ENCODE measurements at places on chromosomes 7 and 10.

DNA sequence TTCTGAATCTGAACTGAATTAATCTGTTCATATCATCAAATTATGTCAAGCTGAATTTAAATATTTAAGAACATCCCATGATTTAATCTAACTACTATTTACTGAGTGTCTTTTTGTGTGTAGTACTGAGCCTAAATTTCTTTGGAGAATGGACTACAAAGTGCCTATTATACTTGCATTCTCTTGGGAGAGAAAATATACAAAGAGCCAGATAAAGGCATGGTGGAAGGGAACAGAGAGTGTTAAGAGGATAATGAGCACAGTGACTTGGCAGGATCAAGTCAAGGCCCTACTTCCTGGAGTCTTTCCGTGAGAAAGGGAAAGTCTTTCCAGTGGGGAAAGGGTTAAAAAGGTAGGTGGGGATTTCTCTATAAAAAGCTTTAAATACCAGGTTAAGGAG is 15.0 kb downstream of the TNKS2 start:
- no peak for DNase-seq

GRCh38 chr7:17787257-17787656 is 153.0 kb downstream of the SNX13 start:
- DNase-seq = no peak

- DNase-seq = no peak
Measured at GRCh38 chr7:127905021-127905420, 126.2 kb downstream of the LRRC4 start.

DNA sequence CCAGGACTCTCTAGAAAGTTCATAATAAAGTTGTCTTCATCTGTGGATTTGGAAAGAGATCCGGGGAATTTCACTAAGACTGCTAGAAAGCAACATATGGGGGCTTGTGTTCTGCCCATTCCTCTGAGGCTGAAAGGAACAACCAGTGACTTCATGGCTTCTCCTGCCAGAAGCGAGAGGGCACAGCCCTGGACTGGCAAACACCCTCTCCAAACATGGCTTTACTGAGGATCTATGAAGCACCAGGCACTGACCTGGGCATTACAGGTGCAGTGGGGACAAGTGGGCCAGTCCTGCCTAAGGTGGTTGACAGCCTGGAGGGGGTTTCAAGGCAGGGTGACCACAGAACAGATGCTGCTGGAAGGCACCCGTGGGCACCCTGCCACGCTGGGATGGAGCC is 185.8 kb upstream of the GPR26 start:
- no peak for DNase-seq

GRCh38 chr7:107130487-107131220 is 38.1 kb upstream of the HBP1 start:
- DNase-seq = no peak

DNA sequence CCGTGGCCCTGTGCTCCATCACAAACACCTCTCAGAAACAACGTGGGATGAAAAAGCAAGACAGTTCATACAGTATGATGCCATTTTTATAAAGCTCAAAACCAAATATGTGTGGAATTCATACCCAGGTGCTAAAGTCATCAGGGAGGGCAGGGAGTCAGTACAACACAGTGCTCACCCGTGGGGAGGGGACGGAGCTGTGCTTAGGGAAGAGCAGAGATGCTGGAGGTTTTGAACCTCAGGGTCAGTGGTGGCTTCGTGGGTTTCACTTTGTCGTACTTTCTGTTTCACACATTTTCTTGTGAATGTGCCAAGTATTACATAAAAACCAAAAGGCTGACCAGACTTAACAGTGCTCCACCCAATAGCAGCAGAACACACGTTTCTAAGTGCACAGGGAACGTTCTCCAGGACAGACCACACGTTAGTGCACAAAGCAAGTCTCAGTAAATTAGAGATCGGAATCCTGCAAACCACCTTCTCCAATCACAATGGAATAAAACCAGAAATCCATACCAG is 21.2 kb downstream of the ZMIZ2 start:
- DNase-seq = no peak

DNA sequence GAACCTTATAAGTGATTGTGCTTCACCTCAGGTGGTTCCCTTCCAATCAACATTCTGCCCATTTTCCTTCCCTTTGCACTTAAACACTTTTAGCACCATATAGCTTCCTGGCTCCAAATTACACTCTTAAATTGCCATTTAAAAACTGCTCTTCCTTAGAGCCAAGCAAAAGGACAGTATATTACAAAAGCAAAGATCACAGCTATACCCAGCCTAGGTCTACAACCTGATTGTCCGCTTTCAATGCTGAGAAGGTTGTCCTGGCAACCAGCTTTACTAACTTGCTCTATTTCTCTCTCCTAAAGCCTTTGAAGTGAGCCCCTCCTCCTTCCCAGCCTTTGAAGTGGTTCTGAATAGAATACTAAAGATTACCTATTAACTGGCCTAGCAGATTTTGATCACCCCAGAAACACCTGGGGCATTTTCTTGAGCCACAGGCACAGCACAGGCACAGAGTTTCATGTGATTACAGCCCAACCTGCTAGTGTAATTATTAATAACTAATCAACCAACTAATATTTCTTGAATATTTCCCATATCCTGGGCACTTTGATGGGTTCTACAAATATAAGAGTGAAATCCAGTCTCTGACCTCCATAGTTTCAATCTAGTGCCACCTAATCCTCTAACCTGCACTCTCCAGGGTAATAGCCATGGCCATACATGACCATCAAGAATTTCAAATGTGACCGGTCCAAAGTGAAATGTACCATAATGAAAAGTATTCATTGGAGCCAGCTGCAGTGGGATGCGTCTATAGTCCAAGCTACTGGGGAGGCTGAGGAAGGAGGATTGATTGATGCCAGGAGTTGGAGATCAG is 63.6 kb upstream of the TRIM24 start:
- no peak for DNase-seq

GRCh38 chr10:70693619-70694335 is 21.5 kb downstream of the ADAMTS14 start:
- DNase-seq = no peak

DNA sequence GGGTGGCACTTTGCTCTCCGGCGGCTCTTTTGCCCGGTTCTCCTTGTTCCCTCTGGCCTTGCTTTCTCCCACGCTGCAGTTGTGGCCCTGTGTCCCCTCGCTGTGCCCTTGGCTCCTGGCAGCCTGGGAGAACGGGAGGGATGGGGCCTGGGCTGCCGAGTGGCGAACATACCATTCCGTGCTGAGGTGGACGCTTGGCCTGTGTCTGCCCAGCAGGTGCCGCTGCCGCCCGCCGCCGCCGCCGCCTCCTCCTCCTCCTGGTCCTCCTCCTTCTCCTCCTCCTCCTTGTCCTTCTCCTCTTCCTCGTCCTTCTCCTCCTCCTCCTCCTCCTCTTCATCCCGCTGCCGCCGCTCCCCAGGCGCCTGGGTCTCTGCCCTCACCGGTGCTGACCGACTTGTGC is 36.0 kb downstream of the AGAP3 start:
- no peak for DNase-seq

DNA sequence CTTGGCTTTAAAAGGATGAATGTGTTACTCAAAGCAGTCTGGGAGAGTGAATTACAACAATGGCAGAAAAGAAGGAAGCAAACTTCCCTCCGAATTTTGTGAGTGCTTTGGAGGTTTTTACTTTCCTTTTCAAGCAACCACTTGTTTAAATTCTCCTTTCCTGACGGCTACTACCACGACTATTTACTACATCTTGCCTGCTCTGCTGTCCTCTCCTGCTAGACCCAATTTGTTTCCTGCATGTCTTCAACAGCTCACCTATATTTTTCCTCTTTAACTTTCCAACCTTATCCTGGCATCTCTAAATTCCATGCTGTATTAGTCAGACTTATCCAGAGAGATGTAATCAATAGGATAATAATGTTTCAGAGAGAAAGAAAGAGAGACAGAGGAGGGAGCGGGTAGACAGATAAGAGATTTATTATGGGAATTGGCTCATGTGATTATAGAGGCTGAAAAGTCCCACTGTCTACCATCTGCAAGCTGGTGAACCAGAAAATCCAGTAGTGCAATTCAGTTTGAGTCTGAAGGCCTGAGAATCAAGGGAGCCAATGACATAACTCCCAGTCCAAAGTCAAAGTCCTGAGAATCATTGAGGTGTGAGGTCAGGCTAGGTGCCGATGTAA is 42.8 kb upstream of the SLC13A1 start:
- DNase-seq = no peak

DNA sequence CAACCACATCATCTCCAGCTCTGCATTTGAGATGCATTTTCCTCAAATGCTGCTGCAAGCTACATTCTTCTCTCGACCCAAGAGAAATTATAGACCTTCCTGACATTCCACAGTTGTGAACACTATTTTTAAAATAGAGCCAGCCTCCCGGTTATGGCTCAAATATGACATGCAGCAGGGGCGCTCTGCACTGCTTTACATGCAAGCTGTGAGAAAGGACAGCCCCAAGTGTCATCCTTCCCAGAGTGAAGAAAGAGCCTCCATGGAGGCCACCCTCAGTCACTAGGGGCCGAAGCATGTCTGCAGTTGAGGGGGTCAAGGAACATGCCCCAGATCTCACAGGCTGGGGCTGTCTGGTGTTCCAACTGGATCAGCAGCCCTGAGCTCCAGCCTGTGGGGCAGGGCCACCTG is 63.9 kb upstream of the CHST15 start:
- DNase-seq = no peak

DNA sequence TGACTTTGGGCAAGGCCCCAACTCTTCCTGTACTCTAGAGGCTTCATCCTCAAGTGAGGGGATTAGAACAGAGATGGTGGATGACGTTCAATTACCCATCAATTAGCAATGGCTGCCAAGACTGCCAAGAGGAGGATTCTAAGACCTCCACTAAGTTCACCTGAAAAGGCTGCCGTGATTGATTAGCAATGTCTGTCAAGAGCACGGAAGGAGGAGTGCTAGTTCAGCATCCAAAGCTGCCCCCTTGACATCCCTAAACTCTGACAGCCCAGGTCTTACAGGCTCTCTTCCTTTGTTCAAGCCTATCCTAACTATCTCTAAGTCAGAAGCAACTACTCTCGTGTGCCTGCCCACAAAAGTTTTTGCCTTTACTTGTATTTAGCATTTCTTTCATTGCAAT is 68.4 kb downstream of the FAM53B start:
- DNase-seq = no peak

GRCh38 chr7:126398851-126399529 is 853.8 kb downstream of the GRM8 start:
- no peak for DNase-seq

- no peak for DNase-seq
Measured at GRCh38 chr7:35268953-35269352, 15.1 kb upstream of the TBX20 start.

DNA sequence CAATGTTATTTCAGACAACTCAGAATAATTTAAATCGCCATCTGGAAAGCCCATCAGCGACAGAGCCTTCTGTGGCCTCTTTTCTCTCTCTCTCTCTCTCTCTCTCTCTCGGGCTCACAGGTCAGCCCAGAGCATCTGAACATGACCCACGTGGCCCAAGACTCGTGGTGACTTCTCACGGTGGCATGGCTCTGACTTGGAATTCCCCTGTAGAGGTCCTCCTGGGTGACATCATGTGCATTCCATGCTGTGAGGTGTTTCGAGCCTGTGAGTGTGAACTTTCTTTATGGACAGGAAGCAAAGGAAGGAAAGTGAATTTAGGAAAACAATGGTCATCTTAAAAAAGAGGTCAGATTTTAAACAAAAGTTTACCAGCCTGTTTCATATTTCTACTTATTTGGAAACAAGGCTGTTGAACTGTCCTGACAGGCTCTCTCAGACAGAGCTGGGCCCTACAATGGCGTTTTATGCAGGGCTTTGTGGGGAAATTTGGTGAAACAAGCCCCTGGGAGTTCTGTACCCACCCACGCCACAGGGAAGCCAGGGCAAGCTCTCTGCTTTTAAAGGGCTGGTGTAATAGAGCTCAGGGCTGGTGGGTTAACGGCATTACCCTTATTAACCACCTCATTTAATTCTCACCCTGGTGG is 359.7 kb upstream of the ZNF32 start:
- DNase-seq = no peak

GRCh38 chr7:27147199-27148030 is at the start of gene HOXA6:
Gene HOXA6, minus strand, starts transcription at chr7:27147774. Its CDS starts 25 bp downstream, at chr7:27147749.
- no peak for DNase-seq

DNA sequence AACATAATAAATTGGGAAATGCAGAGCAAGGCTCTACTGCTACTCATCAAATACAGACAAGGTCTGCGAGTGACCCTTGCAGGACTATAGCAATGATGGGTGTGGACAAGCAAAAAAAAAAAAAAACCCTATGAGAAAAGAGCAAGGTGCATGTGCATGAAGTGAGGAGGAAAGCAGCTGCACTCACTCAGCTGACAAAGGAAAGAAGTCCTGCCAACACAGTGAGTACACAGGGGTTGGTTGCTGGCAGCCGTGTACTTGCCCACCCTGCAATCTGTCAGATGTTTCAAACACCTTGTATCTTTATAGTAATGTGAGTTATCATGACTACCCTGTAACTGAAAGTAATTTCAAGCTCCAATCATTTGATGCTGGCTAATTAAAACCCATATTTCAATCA is 20.5 kb downstream of the CHCHD3 start:
- DNase-seq = no peak

- DNase-seq = no peak
Measured at GRCh38 chr10:111392910-111393309, 316.1 kb downstream of the ADRA2A start.

DNA sequence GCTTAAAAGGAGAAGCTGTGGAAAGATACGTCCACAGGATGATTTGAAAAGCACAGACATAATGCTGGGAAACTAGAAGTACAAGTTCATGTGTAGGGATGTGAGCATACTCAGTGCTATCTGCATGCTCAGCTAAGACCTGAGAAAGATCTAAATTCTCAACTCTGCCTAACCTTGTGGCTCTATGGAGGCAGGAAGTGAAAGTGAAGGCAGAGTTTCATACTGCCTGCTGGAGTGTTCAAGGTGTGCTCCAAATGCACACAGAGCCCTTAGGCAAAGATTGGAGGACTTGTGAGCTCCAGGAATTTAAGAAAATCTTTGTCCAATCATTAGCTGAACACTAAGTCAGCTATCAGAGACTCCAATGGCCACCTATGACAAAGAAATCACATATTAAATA is 190.9 kb downstream of the RNLS start:
- DNase-seq = no peak

DNA sequence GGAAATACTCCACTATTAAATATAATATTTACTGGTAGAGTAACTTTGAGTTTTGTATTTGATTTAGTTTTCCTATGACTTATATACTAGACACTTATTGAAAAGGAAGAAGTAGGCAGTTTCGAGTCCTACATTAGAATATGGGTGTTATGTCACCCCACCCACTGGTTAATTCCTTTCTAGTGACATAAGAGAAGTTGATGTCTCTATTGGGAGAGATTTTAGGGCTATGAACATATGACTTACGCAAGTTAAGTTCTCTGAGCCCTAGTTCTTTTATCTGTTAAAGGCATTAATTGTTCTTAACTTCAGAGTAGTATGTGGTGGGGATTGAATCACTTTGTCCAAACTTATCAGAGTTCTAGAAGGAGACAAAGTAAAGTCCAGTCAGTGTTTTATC is 30.5 kb downstream of the CPED1 start:
- DNase-seq = no peak

DNA sequence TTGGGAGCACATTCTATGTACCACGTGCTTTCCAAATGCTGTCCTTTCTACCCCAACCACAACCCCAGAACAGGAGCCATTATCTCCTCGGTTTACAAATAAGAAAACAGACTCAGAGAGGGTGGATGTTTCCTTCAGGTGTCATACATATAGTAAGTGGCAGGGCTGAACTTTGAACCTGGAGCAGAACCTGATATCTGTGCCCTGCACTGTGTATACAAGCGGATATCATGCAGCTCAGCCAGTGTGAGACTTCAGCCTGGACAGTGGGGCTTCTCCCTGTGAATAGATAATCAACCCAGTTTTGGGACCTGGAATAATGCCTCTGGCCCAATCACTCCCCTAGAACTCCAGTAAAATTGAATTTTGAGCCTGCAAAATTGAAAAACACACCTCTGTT is 341.1 kb downstream of the GRID1 start:
- DNase-seq = no peak

Data from activated T-helper 1 cell treated with anti-CD3 and anti-CD28 coated beads, Interleukin-2, amount 50 U/mL, for 16 hours (primary cell).